Uterus (tissue), 4 donors: ENCODE measurements at places on chromosomes 5 and 9. TPM values are rescaled to one million over a fixed set of nuclear protein-coding genes. Genes with fewer than 3 reads are reported as not detected.

GRCh38 chr5:76999451-76999850 lies 30.8 kb upstream of the AGGF1 start:
- peaks cover 4% of the 10 kb centered on the region for H3K27me3 ChIP-seq
- H3K27ac ChIP-seq, result no peak overlapping the region
- H3K36me3 ChIP-seq, result no peaks in the 10 kb centered on the region
- H3K4me1 ChIP-seq, result no peaks in the 10 kb centered on the region
- no peak overlapping the region for H3K4me3 ChIP-seq
- no peak for DNase-seq

DNA sequence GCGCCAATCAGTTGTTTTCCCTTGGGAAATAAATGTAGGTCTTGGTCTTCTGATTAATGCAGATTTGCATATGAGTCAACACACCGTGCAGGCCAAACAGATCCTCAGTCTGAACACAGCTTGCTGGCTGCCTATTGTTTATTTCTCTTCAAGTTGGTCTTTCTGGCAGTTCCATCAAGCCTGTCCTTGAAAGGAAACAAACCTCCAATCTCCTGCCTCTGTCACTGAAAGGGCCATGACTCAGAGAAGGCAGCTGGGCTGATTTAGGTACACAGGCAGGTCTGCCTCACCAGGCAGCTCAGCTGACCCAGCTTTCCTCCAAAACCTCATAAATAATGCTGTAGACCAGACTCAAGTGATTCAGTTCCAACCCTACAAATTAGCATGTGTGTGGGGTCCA lies 175.9 kb downstream of the MAN2A1 start:
- no peak for DNase-seq
- H3K4me3 ChIP-seq, result no peak overlapping the region
- H3K27me3 ChIP-seq, result no peaks in the 10 kb centered on the region
- H3K36me3 ChIP-seq, result no peaks in the 10 kb centered on the region
- peak overlapping the region; percentile 48 for H3K27ac ChIP-seq

- no peaks in the 10 kb centered on the region for H3K36me3 ChIP-seq
- H3K27ac ChIP-seq, result no peak overlapping the region
- H3K4me1 ChIP-seq, result no peaks in the 10 kb centered on the region
- no peaks in the 10 kb centered on the region for H3K27me3 ChIP-seq
- no peak overlapping the region for H3K4me3 ChIP-seq
These were observed 380.1 kb upstream of the TUSC1 start for GRCh38 chr9:26058111-26058895.

Gene SLC6A18
- not detected for total RNA-seq

GRCh38 chr9:131887680-131888079 lies 147.8 kb upstream of the RAPGEF1 start:
- H3K4me3 ChIP-seq, result no peak overlapping the region
- no peak overlapping the region for H3K27ac ChIP-seq
- H3K4me1 ChIP-seq, result no peaks in the 10 kb centered on the region

GRCh38 chr5:159050316-159051143 lies 49.2 kb downstream of the EBF1 start:
- no peaks in the 10 kb centered on the region for H3K36me3 ChIP-seq
- H3K4me1 ChIP-seq, result no peaks in the 10 kb centered on the region
- peak; percentile 34 for DNase-seq
- no peaks in the 10 kb centered on the region for H3K27me3 ChIP-seq
- H3K27ac ChIP-seq, result peak overlapping the region; percentile 94
- peak overlapping the region; percentile 12 for H3K4me3 ChIP-seq

DNA sequence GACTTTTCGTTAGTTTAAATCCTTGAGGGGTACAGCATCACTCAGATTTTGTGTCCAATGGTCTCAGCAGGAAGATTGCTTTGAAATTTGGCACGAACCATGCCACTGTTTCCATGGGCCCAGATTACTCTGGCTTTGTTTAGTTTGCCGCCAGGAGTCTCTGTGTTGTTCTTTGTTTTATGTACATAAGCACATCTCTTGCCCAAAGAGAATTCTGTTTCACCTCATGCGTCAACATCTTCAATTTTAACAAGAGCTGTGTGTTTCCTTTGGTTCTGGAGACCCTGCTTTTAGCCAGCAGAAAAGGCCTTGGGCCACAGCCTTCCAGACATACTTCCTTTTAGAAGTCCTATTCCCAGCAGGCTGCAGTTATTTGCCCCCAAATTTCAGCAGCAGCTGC lies 62.4 kb downstream of the TNPO1 start:
- H3K36me3 ChIP-seq, result no peaks in the 10 kb centered on the region
- no peaks in the 10 kb centered on the region for H3K4me1 ChIP-seq
- H3K27ac ChIP-seq, result no peak overlapping the region
- H3K4me3 ChIP-seq, result no peak overlapping the region

DNA sequence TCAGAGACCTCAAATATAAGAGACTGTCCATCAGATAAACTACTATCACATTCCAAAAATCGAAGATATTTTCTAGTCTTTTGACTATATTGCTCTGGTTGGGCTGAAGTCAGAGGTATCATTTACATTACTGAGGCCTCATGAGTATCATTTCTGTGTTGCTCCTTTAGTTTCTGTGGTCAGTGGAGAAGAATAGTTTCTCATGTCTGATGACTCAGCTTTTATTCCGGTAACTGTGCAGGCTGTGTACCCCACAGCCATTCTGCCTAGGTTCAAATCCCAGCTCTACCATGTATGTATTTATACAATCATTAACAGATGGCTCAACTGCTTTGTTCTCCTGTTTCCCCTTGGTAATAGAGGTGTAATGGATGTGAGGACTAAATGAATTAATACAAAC lies 179.3 kb downstream of the ALDH1A1 start:
- DNase-seq, result no peak
- H3K4me1 ChIP-seq, result no peaks in the 10 kb centered on the region
- no peaks in the 10 kb centered on the region for H3K36me3 ChIP-seq
- H3K27me3 ChIP-seq, result no peaks in the 10 kb centered on the region
- H3K4me3 ChIP-seq, result no peak overlapping the region

- no peak for DNase-seq
- H3K4me3 ChIP-seq, result no peak overlapping the region
- no peaks in the 10 kb centered on the region for H3K27me3 ChIP-seq
- peak overlapping the region; percentile 98 for H3K27ac ChIP-seq
- peaks cover 7% of the 10 kb centered on the region for H3K4me1 ChIP-seq
These were observed 1.7 kb upstream of the ABL1 start for GRCh38 chr9:130833031-130833990.

Gene CNTNAP3B
- 205 TPM for total RNA-seq

Gene LRRTM2
- total RNA-seq, result not detected

Gene SLCO6A1
- not detected for total RNA-seq

GRCh38 chr9:109586993-109587392 lies 88.9 kb upstream of the PTPN3 start:
- H3K4me1 ChIP-seq, result no peaks in the 10 kb centered on the region
- no peak overlapping the region for H3K4me3 ChIP-seq
- no peaks in the 10 kb centered on the region for H3K27me3 ChIP-seq
- no peak overlapping the region for H3K27ac ChIP-seq
- no peaks in the 10 kb centered on the region for H3K36me3 ChIP-seq
- no peak for DNase-seq

DNA sequence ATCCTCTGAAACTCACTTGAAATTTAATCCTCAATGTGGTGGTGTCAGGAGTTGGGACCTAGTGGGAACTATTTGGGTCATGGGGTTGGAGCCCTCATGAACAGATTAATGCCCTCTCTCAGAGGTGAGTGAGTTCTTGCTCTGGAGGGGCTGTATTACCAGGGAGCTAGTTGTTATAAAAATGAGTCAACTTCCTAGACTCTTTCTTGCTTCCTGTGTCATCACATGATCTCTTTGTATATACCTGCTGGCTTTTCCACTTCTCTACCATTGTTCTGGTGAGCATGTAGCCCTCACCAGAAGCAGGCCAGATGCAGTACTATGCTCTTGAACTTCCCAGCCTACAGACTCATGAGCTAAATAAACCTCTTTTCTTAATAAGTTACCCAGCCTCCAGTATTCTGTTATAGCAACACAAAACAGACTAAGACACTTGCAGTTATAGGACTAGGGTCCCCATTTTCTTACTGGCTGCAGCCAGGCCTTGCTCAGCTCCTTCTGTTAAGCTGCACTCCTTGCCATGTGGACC lies 127.5 kb downstream of the SUSD1 start:
- no peak overlapping the region for H3K27ac ChIP-seq
- no peaks in the 10 kb centered on the region for H3K36me3 ChIP-seq
- no peak for DNase-seq
- H3K27me3 ChIP-seq, result no peaks in the 10 kb centered on the region
- no peak overlapping the region for H3K4me3 ChIP-seq

DNA sequence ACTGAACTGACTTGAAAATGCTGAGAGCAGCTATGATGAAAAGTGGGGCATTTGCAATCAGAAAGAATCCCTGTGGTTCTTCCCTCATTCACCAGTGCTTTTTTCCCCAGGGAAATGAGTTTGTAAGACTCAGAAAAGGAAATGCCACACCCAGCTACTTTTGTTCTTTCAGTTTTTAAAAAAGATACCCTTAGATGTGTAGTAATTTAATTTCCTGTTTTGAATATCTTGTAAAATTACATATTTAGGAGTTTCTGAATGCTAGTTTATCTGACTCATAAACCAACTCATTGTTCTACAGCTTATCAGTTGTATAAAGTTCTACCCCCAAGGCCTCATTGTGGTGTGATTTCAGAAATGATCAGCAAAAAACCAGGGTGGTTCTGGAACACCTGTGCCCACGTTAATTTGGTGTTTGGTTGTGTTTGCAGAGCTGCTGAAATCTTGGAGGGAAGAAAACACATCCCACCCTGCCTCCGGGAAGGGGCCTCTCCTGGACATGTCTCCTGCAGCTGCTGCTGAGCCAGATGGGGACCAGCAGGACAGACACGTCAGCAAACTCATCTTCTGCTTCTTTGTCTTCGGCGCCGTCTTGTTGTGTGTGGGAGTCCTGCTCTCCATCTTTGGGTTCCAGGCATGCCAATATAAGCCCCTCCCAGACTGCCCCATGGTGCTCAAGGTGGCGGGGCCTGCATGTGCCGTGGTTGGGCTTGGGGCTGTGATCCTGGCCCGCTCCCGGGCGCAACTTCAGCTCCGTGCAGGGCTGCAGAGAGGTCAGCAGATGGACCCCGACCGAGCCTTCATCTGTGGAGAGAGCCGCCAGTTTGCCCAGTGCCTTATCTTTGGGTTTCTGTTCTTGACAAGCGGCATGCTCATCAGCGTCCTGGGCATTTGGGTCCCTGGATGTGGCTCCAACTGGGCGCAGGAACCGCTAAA lies 2.8 kb downstream of the TMEM171 start:
- no peaks in the 10 kb centered on the region for H3K36me3 ChIP-seq
- H3K4me1 ChIP-seq, result no peaks in the 10 kb centered on the region
- DNase-seq, result no peak
- no peaks in the 10 kb centered on the region for H3K27me3 ChIP-seq
- H3K4me3 ChIP-seq, result no peak overlapping the region

DNA sequence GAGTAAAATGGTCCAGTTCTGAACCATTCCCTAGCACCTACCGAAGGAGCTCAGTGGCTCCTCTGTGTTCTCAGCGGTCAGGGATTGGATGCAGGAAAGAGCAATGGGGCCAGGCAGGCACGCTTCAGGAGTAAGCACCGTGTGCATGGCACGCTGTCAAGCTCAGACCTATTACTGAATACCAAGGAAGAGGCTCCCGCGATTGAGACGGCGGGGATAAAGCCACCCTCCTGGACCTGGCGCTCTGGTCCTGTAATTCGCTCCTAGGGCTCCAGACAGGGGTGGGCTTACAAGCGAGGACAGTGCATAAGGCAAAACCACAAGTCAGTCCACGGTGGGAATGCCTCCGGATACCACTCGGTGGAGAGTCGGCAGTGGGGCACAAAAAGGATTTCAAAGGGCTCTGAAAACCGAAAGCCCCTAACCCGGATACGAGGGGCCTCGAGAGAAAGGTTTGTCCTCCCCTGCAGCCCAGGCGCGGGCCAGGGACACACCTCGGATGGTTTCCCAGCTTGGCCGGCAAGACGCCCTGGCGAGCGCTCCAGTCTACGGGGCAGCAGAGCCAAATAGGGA lies 988 bp downstream of the OXCT1 start:
- H3K4me1 ChIP-seq, result no peaks in the 10 kb centered on the region
- H3K27me3 ChIP-seq, result no peaks in the 10 kb centered on the region

GRCh38 chr9:6645355-6646292 lies at the start of gene GLDC:
TSS of gene GLDC (minus strand) at chr9:6645729. CDS start at chr9:6645499, 230 bp downstream.
- no peaks in the 10 kb centered on the region for H3K4me1 ChIP-seq
- no peak within 1 kb of the TSS for H3K27ac ChIP-seq
- DNase-seq, result no peak
- peaks cover 31% of the 10 kb centered on the region for H3K27me3 ChIP-seq
- H3K36me3 ChIP-seq, result no peaks in the 10 kb centered on the region

DNA sequence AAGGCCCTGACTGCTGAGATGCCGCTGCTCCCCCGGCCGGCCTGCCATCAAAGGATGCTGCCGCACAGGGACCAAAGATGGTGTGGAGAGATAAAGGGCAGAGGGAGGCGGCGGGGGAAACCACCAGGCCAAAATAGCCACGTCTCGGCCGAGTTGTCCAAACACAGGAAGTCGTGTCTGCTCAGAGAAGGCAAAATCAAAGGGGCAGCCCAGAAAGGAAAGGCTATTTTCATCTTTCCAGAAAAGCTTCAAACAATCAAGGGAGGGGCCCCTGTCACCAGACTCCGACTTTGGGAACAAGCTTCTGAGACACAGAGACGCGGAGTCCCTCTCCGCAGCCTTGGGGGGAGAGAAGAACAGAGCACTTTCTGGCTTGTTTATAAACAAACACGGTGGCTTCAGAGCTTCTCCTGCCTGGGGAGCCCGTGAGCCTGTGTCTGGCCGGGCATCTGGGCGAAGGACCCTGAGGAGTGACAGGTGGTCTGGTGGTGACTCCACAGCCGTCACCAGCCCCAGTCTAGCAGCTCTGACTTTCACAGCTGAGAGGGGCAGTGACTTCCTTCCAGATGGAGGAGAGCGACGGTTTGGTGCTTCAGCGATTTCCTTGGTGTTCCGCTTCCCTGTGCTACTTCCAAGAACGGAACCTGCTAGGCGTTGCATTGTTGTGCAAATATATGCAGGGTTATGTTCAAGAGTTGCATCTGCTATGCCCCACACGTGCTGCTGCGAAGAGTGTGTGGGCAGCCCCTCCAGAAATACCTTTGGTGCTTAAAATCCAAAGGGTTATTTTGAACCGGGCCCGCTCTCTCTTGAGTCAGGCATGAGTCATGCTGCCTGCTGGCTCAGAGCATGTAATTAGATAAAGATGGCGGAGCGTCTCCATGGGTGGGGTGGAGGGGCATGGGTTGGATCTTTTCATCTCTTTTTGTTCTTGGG lies 24.0 kb downstream of the ADAMTSL2 start:
- H3K27me3 ChIP-seq, result no peaks in the 10 kb centered on the region
- no peaks in the 10 kb centered on the region for H3K4me1 ChIP-seq
- peak overlapping the region; percentile 57 for H3K27ac ChIP-seq
- H3K36me3 ChIP-seq, result no peaks in the 10 kb centered on the region

DNA sequence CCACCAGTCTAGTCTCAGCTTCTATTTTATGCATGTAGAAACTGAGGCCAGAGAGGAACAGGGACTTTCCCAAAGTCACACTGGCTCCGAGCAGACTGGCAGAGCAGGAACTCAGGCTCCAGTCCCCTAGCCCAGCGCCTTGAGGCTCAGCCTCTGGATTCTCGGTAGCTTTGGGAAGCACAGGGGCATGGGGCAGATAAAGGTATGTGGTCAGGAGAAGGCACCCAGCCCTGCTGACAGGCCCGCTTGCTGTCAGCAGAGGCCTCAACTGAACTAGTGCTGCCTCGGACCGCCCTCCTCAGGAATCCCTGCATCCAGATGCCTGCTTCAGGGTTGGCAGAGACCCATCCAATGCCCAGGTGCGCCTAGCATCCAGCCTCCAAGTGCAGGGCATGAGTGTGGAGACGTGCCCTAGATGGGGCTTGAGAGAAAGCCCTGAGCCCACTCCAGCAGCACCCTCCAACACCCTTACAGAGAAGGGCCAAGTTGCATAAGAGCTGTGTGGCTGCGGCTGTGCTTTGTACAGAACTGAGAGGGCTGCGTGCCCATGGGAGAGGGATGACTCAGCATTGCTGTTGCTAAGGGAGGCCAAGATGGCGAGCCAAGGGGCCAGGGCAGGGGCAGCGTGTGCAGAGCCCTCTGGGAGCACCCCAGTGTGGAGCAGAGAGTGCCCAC lies 168.6 kb downstream of the MACROH2A1 start:
- no peaks in the 10 kb centered on the region for H3K27me3 ChIP-seq
- no peak overlapping the region for H3K4me3 ChIP-seq
- no peaks in the 10 kb centered on the region for H3K36me3 ChIP-seq
- DNase-seq, result peak; percentile 41

Gene PITX1
- total RNA-seq, result not detected
